Thyroid gland (tissue), 4 donors: ENCODE measurements at places on chromosomes 16 and 17.
A peak's percentile ranks its signal among the peaks of the same experiment; 100 is the strongest.

GRCh38 chr17:64223283-64223682, 39.8 kb downstream of the TEX2 start:
- no peaks in the 10 kb centered on the region for H3K36me3 ChIP-seq
- H3K27ac ChIP-seq, result peak overlapping the region; percentile 8
- no peaks in the 10 kb centered on the region for H3K27me3 ChIP-seq
- peaks cover 24% of the 10 kb centered on the region for H3K4me1 ChIP-seq
- DNase-seq, result no peak
- H3K4me3 ChIP-seq, result no peak overlapping the region

- peak; percentile 16 for DNase-seq
- H3K27ac ChIP-seq, result no peak overlapping the region
- H3K36me3 ChIP-seq, result no peaks in the 10 kb centered on the region
- H3K27me3 ChIP-seq, result no peaks in the 10 kb centered on the region
- peaks cover 11% of the 10 kb centered on the region for H3K4me1 ChIP-seq
- peak overlapping the region; percentile 58 for H3K4me3 ChIP-seq
Measured at GRCh38 chr16:46884513-46885293, 541 bp downstream of the GPT2 start.

DNA sequence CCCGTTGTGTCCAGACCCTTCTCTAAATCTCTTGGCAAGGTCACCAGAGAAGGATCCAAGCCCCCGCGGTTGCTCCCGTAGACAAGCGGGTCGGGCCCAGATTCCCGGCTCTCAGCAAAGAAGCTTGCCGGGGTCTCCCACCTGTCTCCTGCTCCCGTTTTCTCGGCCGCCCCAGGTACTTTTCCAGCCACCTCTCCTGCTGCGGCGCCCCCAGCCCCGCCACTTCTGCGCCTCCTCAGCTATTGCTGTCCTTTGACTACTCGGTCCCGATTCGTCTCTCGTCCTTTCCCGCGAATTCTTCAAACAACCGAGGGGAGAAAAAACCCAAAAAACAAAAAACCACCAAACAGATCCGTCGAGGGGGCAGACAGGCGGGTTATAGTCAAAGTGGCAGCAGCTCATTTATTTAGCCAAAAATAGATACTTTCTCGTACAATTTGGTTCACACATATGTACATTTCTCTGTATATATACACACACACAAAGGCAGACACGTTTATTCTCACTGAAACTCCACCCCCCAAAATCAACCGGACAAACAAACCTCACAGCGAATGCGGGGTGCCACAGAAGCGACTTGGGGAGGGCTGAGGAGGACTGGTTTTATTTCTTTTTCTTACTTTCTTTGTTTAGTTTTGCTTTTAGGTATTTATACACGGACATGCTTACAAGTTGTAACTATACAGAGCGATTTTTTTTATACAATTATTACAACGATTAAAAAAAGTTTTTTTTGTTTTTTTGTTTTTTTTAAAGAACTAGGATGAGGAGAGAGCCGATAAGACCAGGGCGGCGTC, 3.5 kb downstream of the IRX3 start:
- no peak overlapping the region for H3K27ac ChIP-seq
- H3K4me1 ChIP-seq, result peaks cover 31% of the 10 kb centered on the region
- peaks cover 38% of the 10 kb centered on the region for H3K27me3 ChIP-seq
- peak overlapping the region; percentile 64 for H3K4me3 ChIP-seq

GRCh38 chr17:71521724-71522123, 599.1 kb upstream of the SOX9 start:
- H3K27ac ChIP-seq, result no peak overlapping the region
- H3K4me3 ChIP-seq, result no peak overlapping the region
- DNase-seq, result no peak
- H3K4me1 ChIP-seq, result no peaks in the 10 kb centered on the region

DNA sequence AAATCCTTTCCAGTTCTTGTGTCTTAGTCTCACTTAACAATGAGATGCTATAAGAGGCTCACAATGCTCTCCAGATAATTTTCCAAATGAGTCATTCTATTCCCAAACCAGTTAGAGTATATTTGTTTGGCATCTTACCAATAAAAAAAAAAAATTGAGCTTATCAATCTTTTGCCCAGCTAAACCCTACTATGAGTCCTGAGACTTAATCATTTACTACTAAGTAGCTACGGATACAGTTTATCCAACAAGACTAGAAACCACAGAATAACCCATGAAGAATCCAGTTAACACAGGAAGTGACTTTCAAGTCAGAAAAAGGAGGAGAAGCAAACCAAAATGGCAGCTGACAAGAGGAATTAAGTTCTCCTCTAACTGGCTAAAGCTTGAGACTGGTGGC, 330.3 kb upstream of the XYLT1 start:
- H3K36me3 ChIP-seq, result no peaks in the 10 kb centered on the region
- H3K27ac ChIP-seq, result no peak overlapping the region
- no peaks in the 10 kb centered on the region for H3K4me1 ChIP-seq
- H3K27me3 ChIP-seq, result no peaks in the 10 kb centered on the region
- DNase-seq, result no peak

- no peak overlapping the region for H3K4me3 ChIP-seq
- no peak for DNase-seq
- no peak overlapping the region for H3K27ac ChIP-seq
- no peaks in the 10 kb centered on the region for H3K36me3 ChIP-seq
- no peaks in the 10 kb centered on the region for H3K27me3 ChIP-seq
Measured at GRCh38 chr17:4504188-4504587, 5.5 kb downstream of the SPNS2 start.

DNA sequence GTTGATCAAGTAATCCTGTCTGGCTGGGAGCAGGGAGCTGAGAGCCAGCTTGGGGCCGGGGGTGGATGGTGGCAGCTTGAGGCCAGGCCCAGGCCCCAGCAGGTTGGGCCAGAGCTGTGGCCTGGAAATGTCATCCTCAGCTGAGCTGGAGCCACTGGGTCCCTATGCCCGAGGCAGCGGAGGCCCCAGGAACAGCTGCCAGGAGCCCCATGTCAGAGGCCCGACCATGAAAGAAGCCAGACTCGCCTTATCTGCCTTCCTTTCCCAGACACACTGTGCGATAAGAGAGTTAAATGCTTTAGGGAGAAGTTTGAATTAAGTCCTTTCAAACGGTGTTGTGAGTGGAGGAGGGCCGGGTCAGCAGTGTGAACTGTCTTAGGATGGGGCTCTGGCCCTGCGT, 3.5 kb downstream of the SMTNL2 start:
- H3K27me3 ChIP-seq, result peaks cover 11% of the 10 kb centered on the region
- DNase-seq, result no peak
- H3K36me3 ChIP-seq, result no peaks in the 10 kb centered on the region
- no peak overlapping the region for H3K27ac ChIP-seq

DNA sequence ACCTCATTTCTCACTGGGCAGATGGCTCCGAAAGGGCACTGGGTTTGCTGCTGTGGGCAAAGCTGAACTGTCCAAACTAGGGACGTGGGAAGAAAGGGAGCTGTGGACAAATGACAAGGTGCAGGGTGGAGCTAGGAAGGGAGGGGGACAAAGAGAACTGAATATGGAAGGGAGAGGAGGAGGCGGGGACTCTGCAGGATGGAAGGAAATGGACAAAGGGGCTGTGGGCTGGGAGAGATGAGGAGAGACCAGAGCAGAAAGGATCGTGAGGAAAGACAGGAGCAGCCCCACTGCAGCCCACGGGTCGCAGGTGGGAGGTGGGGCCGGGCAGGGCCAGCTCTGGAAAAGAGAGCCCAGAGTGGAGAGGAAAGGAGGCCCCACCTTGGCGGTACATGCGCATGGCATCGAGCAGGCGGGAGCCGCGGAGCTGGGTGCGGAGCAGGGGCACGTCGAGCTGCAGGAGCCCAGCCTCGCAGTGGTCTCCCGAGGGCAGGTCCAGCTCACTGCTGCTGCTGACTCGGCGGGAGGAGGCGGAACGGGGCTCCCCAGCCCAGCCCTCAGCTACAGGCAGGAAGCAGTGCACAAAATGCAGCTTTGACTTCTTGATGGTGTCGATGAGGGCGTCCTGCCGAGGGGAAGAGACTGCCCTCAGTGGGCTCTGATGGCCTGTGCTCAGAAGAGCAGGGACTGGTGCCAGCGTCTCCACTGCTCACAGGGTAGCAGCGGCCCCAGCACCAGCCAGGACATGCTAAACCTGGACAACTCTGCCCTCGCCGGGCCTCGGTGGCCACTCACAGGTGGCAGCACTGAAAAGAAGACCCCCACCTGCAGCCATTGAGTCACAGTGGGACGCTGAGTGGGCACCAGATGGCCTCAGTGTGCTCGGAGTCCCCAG, 66.8 kb downstream of the PIPOX start:
- H3K4me3 ChIP-seq, result no peak overlapping the region
- peaks cover 7% of the 10 kb centered on the region for H3K4me1 ChIP-seq
- H3K27ac ChIP-seq, result no peak overlapping the region
- H3K27me3 ChIP-seq, result no peaks in the 10 kb centered on the region
- H3K36me3 ChIP-seq, result peaks cover 27% of the 10 kb centered on the region

DNA sequence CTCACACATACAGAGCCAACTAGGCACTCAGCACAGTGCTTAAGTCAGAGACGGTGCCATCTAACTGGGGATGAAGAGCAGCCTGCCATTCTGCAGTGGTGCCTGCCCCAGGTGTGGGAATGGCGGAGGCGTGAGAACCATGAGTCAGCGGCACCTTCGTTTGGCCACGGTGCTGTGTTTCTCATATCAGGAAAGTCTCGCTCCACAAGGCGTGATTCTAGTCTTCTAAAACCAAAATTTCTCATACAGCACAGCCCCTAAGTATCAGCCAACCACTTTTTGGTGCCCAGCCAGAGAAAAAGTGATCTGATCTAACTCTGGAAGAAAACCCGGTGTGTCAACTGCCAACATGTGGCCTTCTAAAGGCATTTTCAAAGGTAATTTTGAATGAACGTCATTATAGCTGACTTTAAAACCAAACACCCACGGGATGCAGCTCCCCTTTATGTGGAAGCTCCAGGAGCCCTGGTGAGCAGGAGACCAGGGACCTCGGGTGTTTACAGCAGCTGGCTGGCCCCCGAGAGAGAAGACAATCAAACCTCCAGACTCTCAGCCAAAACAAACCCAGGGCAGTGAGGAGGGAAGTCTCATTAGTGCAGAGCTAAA, 54.6 kb downstream of the ABCC12 start:
- peaks cover 15% of the 10 kb centered on the region for H3K4me1 ChIP-seq
- H3K36me3 ChIP-seq, result no peaks in the 10 kb centered on the region
- H3K27ac ChIP-seq, result peak overlapping the region; percentile 34
- no peaks in the 10 kb centered on the region for H3K27me3 ChIP-seq
- peak; percentile 23 for DNase-seq

- no peak overlapping the region for H3K27ac ChIP-seq
- H3K36me3 ChIP-seq, result no peaks in the 10 kb centered on the region
- H3K4me1 ChIP-seq, result no peaks in the 10 kb centered on the region
- no peak for DNase-seq
Measured at GRCh38 chr17:10177131-10177912, 21.1 kb downstream of the GAS7 start.

- DNase-seq, result no peak
- no peaks in the 10 kb centered on the region for H3K36me3 ChIP-seq
- H3K27ac ChIP-seq, result peak overlapping the region; percentile 97
- peaks cover 55% of the 10 kb centered on the region for H3K4me1 ChIP-seq
- H3K27me3 ChIP-seq, result no peaks in the 10 kb centered on the region
Measured at GRCh38 chr17:64178011-64178825, 48.3 kb upstream of the ERN1 start.

DNA sequence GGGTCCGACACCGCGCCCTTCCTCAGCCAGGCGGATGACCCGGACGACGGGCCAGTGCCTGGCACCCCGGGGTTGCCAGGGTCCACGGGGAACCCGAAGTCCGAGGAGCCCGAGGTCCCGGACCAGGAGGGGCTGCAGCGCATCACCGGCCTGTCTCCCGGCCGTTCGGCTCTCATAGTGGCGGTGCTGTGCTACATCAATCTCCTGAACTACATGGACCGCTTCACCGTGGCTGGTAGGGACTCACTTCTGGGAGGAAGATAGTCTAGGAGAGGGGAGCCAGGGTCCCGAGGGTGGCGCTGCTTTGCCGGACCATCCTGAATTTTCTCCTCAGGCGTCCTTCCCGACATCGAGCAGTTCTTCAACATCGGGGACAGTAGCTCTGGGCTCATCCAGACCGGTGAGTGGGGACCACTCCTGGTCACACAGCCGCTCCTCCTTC, 601 bp downstream of the SPNS1 start:
- no peaks in the 10 kb centered on the region for H3K36me3 ChIP-seq
- no peaks in the 10 kb centered on the region for H3K27me3 ChIP-seq
- H3K4me3 ChIP-seq, result peak overlapping the region; percentile 74
- H3K27ac ChIP-seq, result no peak overlapping the region
- DNase-seq, result no peak
- H3K4me1 ChIP-seq, result peaks cover 18% of the 10 kb centered on the region

DNA sequence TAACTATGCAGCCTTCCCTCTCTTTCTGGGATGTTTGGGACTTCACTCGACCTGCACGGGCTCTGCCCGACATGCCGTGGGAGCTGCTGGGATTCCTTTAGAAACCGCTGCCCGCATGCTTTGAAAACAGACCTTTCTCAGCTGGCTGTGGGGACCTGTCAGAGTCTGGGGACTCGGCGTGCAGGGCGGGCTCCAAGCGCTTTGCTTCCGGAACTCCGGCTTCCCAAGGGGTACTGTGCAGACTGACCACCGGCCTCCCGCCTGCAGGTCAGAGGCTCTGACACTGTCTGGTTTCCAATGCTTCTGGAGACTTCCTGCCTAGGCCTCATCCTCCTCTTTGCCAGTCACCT, 11.8 kb downstream of the PRSS27 start:
- peaks cover 9% of the 10 kb centered on the region for H3K4me1 ChIP-seq
- H3K27ac ChIP-seq, result no peak overlapping the region
- peaks cover 18% of the 10 kb centered on the region for H3K36me3 ChIP-seq

DNA sequence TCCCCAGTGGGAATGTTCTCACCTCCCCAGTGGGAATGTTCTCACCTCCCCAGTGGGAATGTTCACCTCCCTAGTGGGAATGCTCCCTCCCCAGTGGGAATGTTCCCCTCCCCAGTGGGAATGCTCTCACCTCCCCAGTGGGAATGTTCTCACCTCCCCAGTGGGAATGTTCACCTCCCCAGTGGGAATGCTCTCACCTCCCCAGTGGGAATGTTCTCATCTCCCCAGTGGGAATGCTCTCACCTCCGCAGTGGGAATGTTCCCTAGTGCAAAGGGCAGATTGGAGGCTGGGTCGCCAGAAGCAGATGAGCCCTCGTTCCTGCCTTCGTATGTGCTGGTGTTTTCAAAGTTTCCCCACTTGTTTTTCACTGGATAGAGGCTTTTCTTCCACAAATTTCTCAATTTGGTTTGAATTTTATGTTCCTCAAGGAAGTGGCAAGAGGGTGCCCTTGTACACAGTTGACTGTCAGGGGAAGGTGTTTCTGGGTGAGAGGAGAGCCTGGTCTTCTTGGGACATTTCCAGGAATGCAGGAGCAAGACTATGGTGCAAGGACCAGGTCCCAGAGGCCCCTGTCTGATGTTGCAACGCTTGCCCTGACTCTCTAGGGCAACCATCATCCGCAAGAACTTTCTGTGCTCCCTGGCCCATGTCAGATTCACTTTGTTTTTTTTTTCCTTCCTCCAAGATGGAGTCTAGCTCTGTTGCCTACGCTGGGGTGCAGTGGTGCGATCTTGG, 34.0 kb downstream of the TRARG1 start:
- no peak overlapping the region for H3K27ac ChIP-seq
- H3K36me3 ChIP-seq, result no peaks in the 10 kb centered on the region
- DNase-seq, result no peak
- H3K4me1 ChIP-seq, result no peaks in the 10 kb centered on the region
- no peaks in the 10 kb centered on the region for H3K27me3 ChIP-seq
- H3K4me3 ChIP-seq, result no peak overlapping the region

- H3K4me1 ChIP-seq, result peaks cover 58% of the 10 kb centered on the region
- H3K36me3 ChIP-seq, result no peaks in the 10 kb centered on the region
- H3K27me3 ChIP-seq, result no peaks in the 10 kb centered on the region
- DNase-seq, result no peak
Measured at GRCh38 chr16:27327586-27327915, 13.8 kb downstream of the IL4R start.

- no peaks in the 10 kb centered on the region for H3K27me3 ChIP-seq
- peaks cover 8% of the 10 kb centered on the region for H3K4me1 ChIP-seq
- peak; percentile 88 for DNase-seq
- no peaks in the 10 kb centered on the region for H3K36me3 ChIP-seq
- no peak overlapping the region for H3K27ac ChIP-seq
Measured at GRCh38 chr16:67284699-67285646, 5.6 kb downstream of the PLEKHG4 start.
